A549 treated with GW870086 at 1 μM for 4 hours (cell line): ENCODE measurements at places on chromosomes 16 and 17. TPM values are rescaled to one million over a fixed set of nuclear protein-coding genes. Genes with fewer than 3 reads are reported as not detected.

The C17orf78 gene
- not detected in 5 replicates for total RNA-seq

The NUPR1 gene
- 12.1 to 18.5 TPM (median 15.9 TPM) in 5 replicates for total RNA-seq

The PIK3R5 gene
- total RNA-seq, result 0.08 TPM in 1 of 5 replicates, not detected in the others

The CORO1A gene
- 2.2 to 4.3 TPM (median 3.7 TPM) in 5 replicates for total RNA-seq

The CCT6B gene
- 0.80 to 1.9 TPM (median 1.8 TPM) in 5 replicates for total RNA-seq

The SHCBP1 gene
- 29.2 to 41.4 TPM (median 37.7 TPM) in 5 replicates for total RNA-seq

The TBKBP1 gene
- total RNA-seq, result 5.1 to 6.1 TPM (median 5.4 TPM) in 5 replicates

The ABCC11 gene
- 0.13 to 0.20 TPM (median 0.16 TPM) in 4 of 5 replicates, not detected in the other for total RNA-seq

The SYNGR3 gene
- total RNA-seq, result 5.5 to 8.3 TPM (median 8.1 TPM) in 5 replicates

The ARHGDIG gene
- total RNA-seq, result 1.7 to 3.2 TPM (median 2.5 TPM) in 5 replicates

The EPOP gene
- total RNA-seq, result 9.8 to 13.2 TPM (median 12.6 TPM) in 5 replicates

The GPRC5C gene
- total RNA-seq, result 51.5 to 76.5 TPM (median 69.0 TPM) in 5 replicates
